ACHN (cell line): ENCODE measurements at places on chromosomes 7 and 10.

DNA sequence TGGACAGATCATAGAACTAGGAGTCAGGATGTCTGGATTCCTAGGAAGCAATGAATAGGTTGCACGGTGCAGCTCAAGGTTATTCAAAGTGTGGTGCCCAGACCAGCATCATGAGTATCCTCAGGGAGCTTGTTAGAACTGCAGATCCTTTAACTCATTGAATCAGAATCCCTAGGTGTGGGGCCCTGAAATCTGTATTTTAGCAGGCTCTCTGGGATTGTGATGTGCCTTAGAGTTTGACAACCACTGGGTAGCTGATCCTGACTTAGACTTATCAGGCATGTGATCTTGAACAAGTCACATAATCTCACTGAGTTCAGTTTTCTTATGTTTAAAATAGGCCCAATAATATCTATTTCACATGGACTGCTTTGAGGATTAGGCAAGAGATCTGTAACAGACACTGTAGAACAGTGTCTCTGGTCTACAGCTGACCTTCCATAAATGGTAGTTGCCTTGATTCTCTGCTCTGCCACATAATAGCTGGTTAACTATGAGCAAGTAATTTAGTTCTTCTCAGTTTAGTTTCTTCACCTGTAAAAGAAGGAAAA lies 46.4 kb upstream of the ATRNL1 start:
- no peak for DNase-seq

- DNase-seq: peak; percentile 81
Observed at GRCh38 chr7:155738652-155739537, 73.4 kb downstream of the SHH start.

DNA sequence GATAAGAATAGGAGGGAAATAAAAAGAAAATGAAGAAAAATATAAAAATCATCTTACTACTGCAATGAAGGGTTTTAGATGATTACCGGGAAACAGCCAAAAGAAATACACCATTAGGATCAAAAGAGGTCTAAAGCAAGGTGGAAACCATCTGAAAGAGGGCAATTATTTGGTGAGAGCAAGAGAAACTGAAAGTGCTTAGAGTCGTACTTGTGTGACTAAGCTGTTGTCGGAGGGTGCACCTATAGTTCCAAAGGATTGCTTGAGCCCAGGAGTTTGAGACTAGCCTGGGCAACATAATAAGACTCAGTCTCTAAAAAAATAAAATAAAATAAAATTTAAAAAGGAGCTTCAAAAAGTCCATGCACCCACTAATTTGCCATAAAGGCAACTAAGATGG lies 169.5 kb downstream of the DKK1 start:
- peak; percentile 26 for DNase-seq

DNA sequence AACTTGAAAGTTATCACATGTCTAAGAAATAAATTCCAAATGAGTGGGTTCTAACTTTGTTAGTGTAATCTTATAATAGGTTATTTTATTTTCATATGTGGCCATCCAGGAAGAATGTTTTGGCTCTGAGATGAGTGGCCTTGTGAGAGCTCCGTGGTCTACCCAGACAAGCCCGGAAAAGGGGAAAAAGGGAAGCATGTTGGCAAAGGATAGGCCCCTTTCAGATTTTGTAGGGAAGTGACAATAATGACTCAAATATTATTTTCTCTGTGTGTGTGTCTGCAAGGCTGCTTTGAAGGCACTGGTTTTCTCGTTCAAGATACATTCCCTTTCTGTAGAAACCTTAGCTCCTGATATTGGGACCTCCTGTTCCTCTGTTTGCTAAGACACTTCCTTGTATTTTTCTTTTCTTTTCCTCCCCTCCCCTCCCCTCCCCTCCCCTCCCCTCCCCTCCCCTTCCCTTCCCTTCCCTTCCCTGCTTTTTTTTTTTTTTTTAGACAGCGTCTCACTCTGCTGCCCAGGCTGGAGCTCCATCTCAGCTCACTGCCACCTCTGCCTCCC lies 240.8 kb downstream of the LRMDA start:
- DNase-seq: no peak

GRCh38 chr7:80134536-80135308 lies at the start of gene GNAI1:
Gene GNAI1, plus strand, starts transcription at chr7:80134831. Its CDS starts 330 bp downstream, at chr7:80135161.
- peak; percentile 85 for DNase-seq

- DNase-seq: no peak
Observed at GRCh38 chr10:15486404-15486803, 115.3 kb upstream of the FAM171A1 start.

DNA sequence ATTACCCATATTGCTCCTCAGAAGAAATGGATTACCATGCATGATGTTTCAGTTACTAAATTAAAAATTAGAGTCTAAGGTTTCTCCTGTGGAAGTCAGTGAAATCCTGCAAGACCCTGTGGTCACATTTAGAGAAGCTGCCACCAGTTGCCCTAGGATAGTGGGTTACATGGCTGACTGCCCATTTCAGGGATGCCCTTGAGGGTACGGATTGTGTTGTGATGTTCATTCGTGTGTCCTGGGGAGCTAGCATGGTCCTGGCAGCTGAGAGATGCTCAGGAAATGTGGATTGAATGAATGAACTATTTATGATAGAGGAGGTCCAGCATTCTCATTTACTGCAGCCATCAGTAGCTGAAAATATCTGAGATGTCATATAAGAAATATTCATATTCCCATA lies 55.1 kb downstream of the TMEM178B start:
- DNase-seq: no peak

- DNase-seq: peak; percentile 66
Observed at GRCh38 chr7:1664711-1665548, 5.1 kb upstream of the ELFN1 start.

DNA sequence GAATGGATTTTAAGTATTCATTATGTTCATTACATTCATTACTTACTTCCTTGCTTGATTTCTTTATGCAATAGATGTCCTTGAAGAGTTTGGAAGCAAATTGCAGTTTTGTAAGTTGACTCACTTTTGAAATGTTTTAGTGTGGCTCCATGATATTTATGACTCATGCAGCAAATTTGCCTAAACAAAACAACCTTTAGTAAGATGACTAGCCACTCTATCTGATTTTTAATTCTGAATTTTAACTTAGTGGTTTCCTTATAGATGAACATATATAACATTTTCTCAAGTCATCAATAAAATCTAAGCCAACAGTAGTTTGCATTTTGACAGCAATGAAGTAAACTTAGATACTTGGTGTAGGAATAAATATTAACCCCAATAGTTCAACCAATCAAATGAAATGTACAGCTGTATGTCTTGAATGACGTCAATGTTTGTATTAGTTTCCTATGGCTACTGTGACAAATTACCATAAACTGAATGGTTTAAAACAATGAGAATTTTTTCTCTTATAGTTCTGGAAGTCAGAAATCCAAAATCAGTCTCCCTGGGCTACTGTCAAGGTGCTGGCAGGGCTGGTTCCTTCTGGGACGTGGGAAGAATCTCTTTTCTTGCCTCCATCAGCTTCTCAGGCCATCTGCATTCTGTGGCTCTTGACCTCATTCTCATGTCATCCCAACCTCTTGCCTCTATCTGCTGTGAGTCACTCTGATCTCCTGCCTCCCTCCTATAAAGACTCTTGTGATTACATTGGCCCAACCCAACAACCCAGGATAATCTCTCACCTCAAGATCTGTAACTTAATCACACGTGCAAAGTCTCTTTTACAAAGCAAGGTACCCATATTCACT lies 73.4 kb downstream of the AHR start:
- peak; percentile 96 for DNase-seq

GRCh38 chr10:15211464-15211979 lies 43.0 kb upstream of the NMT2 start:
- DNase-seq: no peak

- no peak for DNase-seq
Observed at GRCh38 chr10:73131301-73131700, 21.0 kb downstream of the NUDT13 start.

- no peak for DNase-seq
Observed at GRCh38 chr7:117116211-117116610, 162.9 kb downstream of the ST7 start.

GRCh38 chr7:116534790-116535189 lies 10.0 kb downstream of the CAV1 start:
- no peak for DNase-seq

GRCh38 chr10:65130162-65130758 lies 1609.1 kb downstream of the REEP3 start:
- DNase-seq: no peak

- DNase-seq: no peak
Observed at GRCh38 chr10:21719502-21719901, 185.5 kb downstream of the MLLT10 start.
